ENCODE measurements at places on chromosomes 1 and 21.

GRCh38 chr1:79792219-79792930, 785.8 kb upstream of the ADGRL4 start:
- DNase-seq: no peak

DNA sequence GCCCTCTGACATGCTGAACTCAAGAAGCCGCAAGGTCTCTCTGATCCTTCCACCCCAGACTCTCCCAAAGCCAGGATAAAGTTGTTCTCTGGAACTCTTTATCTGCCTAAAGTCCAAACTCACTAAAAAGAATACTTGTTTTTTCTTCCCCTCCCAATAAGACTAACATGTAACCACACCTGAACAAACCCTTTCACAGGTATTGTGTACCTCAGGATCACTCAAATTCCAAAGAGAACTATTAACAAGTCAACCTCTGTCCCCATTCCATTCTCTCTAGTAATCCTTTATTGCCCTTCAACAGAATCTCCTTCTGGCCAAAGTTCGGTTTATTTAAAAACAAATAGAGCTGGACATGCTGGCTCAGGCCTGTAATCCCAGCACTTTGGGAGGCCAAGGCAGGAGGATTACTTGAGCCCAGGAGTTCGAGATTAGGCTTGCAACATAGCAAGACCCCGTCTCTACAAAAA, 4.1 kb upstream of the TOE1 start:
- no peak for DNase-seq

DNA sequence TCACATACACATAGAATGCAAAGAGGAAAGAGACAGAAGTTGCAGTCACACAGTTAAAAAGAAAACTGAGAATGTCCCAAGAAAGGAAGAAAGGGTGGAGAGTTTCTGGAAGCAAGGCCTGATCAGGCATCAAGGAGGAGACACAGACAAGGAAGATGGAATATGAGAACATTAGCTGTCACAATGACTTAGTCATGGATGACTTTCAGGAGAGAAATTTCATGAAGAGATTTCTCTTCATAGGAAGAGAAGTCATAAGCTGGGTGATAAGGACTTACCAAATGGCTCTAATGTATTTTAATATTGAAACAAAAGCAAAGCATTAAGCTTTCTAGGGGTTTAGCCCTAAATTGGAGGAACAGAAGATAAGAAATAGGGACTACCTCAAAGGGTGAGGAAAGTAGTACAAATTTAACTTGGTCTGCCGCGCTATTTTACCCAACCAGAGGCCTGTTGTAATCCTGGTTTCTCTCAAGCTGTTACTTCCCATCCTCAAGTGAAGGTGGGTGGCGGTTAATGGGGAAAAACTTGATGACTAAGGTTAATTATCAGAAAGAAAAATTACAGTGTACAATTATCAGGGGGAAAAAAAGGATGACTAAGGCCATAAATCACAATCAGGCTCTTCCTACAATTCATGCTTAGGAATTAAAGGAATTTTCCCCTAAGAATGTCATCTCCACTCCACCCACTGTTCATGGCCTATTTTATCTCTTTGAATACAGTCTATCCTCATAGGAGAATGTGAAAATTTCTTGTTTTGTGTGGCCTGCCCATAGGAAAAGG, 93.9 kb upstream of the ADGRL2 start:
- no peak for DNase-seq

- no peak for DNase-seq
These were observed 93.1 kb upstream of the COL6A1 start for GRCh38 chr21:45888386-45889009.

- no peak for DNase-seq
These were observed 217.6 kb downstream of the LYPLAL1 start for GRCh38 chr1:219391297-219391696.

- no peak for DNase-seq
These were observed 4.8 kb downstream of the S1PR1 start for GRCh38 chr1:101241485-101242225.

DNA sequence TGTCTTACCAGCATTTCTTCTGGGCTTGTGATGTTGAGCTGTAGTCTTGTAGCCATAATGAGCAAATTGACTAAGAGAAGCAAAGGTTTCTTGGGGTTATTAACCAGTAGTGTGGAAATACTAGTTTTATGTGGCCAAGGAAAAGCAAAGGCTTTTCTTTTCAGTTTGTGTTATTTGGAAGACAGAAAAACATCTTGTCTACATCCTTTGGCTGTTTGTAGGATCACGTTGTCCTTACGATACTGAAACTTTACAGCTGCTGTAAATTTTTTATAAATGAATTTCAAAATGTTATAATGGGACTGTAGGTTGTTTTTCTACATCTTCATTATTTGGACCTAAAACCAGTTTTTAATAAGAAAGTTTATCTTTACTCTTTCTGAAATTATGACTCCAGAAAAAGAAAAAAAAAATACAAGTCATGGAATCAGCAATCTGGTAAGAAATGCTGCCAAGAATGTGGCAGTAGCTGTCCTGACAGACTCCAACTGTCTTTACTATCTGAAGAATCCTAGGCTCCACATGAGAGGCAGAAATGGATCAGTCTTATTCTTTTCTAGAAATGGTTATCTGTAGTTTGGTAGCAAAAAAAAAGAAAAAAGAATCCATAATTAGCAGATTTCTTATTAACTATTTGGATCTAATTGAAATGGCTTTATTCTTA, 41.6 kb upstream of the QSOX1 start:
- no peak for DNase-seq

Measured in NCI-H2081 treated with DMSO at 0.1 percent for 48 hours (cell line).